Neural crest cell (in vitro differentiated cells): ENCODE measurements at places on chromosomes 3 and 15. TPM values are rescaled to one million over a fixed set of nuclear protein-coding genes. Genes with fewer than 3 reads are reported as not detected.

HES1 gene
- 32.6 and 36.2 TPM in 2 replicates for total RNA-seq

CYP8B1 gene
- not detected in 2 replicates for total RNA-seq

CDCP1 gene
- not detected in 2 replicates for total RNA-seq

DNA sequence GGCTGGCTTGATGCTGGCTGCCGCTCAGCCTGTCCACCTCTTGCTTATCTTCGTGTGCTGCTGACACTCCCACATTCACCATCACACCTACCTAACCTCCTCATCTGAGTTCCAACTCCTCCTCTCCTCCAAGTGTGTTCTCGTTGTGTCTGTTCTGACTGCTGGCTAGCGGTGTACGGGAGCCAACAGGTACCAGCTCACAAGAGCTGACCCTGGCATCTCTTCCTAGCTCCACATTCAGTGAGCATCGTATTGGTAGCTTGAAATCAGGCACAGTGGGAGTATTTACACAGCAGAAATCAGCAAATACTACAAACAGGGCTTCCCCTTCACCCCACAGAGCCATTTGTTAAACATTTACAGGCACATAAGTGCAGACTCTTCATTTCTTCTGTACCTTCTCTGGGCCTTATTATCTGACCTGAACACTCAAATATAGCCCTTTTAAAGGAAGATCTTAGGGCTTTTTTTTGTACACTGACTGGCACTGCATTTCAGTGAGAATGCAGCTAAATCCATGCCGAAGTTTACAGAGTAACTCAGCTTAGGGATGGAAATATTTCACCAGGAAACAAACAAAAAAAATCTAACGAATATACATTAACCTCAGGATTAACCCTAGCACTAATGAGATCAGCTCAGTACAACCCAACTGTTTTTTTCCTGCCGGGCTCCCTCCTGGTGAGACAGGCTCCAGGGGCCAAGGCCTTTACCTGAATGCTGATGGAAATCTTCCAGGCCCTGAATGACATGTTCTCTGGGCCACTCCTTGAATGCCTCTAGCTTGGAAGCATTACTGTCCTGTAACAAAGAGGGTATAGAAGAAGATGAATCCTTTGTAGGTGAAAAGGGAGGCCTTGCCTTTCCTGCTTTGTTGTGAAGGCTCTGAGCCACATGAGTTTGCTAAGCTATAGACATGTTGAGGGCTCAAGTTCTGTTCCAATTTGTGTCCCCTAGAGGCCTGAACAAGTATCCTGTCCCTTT, 150.5 kb upstream of the LPP start:
- no peak for DNase-seq
- no peak overlapping the region for H3K27ac ChIP-seq
- H3K4me3 ChIP-seq: no peak overlapping the region
- no peaks in the 10 kb centered on the region for H3K36me3 ChIP-seq
- H3K27me3 ChIP-seq: no peaks in the 10 kb centered on the region

GRCh38 chr15:80404057-80404760, at the start of gene ARNT2:
ARNT2 (plus strand) TSS chr15:80404382; CDS start chr15:80404516, 134 bp downstream.
- peak within 1 kb of the TSS; percentile 95 for H3K4me3 ChIP-seq
- H3K36me3 ChIP-seq: peaks cover 12% of the 10 kb centered on the region
- peaks cover 59% of the 10 kb centered on the region for H3K4me1 ChIP-seq
- peak within 1 kb of the TSS; percentile 99 for H3K27ac ChIP-seq
- peak; percentile 54 for DNase-seq

DNA sequence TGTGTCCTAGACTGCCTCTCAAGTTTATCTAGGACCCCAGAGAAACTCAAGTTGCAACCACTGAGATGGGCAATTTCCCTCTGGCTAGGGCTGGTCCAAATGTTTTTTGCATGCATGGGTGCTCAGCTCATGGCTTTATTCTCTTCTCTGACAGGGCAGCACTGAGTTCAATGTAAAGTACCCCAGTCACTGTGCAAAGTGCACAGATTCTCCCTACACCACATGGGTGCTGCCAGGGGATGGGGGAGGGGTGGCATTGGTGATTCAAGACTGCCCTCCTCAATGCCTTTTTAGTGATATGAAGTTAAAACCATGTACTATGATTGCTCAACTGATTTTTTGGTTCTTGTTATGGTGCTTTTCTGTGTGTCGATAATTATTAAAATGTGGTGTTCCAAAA, 14.8 kb upstream of the RAD51 start:
- no peak overlapping the region for H3K4me3 ChIP-seq
- no peaks in the 10 kb centered on the region for H3K27me3 ChIP-seq
- no peak overlapping the region for H3K27ac ChIP-seq
- H3K36me3 ChIP-seq: peaks cover 17% of the 10 kb centered on the region
- peaks cover 13% of the 10 kb centered on the region for H3K4me1 ChIP-seq
- no peak for DNase-seq

GRCh38 chr3:88467191-88467590, 317.4 kb downstream of the C3orf38 start:
- H3K36me3 ChIP-seq: no peaks in the 10 kb centered on the region
- H3K4me3 ChIP-seq: no peak overlapping the region
- H3K27ac ChIP-seq: peak overlapping the region; percentile 32
- DNase-seq: no peak
- H3K4me1 ChIP-seq: no peaks in the 10 kb centered on the region

DNA sequence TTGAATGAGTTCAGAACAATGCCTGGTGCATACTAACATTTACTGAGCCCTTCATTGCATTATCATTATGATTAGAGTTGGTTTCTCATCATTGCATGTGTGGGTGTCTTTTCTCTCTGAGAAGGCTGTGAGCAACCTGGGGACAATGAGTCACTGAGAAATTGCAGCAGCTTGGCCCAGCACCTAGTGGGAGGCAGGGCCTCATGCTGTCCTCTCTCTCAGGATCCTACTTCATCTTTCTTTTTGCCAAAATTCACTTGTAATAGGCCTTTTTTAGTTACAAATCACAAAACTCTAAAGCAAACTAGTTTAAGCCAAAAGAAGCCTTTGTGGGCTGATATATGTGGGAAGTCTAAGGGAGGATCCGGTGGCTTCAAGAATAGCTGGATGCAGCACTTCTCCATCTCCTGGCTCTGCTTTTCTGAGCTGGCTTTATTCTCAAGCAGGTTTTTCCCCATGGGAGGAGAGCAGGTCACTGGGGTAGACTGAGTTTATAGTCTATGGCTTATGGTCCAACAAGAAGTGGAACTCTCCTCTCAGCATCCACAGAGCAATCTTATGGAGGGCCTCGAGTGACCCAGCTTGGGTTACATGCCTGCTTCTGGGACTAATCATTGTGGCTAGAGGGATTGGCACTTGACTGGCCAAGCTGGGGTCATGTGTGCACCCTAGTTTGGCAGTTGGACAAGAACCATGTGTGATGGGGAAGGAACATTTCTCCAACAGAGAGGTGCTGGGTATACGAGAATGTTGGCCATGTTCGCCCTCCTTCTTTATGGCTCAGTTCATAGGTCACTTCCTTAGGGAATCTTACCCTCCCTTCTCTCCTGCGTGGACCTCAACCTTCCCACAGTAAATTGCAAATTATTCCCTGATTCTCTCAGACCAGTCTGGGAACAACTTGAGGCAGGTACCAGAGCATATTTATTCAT, 8.7 kb upstream of the CAMK1 start:
- no peaks in the 10 kb centered on the region for H3K4me1 ChIP-seq
- no peaks in the 10 kb centered on the region for H3K36me3 ChIP-seq
- no peaks in the 10 kb centered on the region for H3K27me3 ChIP-seq
- H3K27ac ChIP-seq: peak overlapping the region; percentile 5
- DNase-seq: no peak

DNA sequence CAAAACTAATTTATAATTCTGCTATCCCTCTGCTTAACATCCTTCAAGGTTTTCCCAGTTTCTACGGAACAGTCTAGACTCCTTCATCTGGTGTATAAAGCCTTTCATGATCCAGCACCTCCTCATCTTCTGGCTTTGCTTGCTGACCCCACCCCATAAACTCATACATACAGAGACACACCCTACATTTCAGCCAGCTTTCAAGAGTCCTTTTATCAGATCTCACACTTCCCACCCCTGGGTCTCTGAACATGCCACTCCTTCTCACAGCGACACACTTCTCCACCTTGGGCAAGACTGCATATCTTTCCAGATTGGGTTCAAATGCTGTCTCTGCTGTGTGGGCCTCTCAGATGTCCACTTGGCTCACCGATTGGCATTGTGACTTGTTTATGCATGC, 166.8 kb upstream of the LPP start:
- no peak overlapping the region for H3K27ac ChIP-seq
- H3K36me3 ChIP-seq: no peaks in the 10 kb centered on the region
- DNase-seq: no peak
- H3K27me3 ChIP-seq: no peaks in the 10 kb centered on the region
- peaks cover 30% of the 10 kb centered on the region for H3K4me1 ChIP-seq
